CD4-positive, alpha-beta T cell treated with Interferon alpha-2 for 1 hour (primary cell): ENCODE measurements at places on chromosomes 5 and 9.

DNA sequence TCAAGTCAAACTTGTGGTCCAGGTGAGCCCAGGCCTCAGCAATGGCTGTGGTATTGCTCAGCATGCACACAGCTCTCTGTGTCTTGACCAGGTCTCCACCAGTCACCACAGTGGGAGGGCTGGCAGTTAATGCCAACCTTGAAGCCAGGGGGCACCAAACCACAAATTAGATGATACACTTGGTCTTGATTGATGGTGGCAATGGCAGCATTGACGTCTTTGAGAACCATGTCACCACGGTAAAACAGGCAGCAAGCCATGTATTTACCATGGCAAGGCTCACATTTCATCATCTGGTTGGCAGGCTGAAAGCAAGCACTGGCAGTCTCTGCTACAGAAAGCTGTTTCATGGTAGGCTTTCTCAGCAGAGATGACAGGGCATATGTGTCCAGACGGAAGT is 40.0 kb downstream of the NIM1K start:
- DNase-seq = peak; percentile 11

GRCh38 chr5:137703565-137703964 is 32.3 kb downstream of the KLHL3 start:
- no peak for DNase-seq

GRCh38 chr5:65722575-65723403 is 784 bp downstream of the NLN start:
- DNase-seq = no peak

DNA sequence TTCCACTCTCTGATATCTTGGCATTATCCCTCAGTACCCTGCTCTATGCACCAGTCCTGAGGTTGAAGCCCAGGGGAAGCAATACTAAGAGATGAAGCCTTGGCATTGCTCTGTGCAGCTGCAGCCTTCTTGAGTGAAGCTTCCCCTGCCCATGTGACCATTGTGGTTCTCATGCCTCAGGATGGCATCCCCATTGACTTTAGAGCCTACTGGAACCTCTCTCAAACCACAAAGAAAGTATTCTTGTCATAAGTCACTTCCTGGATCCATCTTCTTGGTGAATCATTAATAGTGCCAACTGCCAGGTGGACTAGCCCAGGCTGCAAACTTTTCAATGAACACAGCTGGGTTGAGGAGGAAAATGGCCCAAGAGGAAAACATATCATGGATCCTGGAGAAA is 283.9 kb upstream of the RFX3 start:
- DNase-seq = no peak

- no peak for DNase-seq
Observed at GRCh38 chr9:36874261-36874660, 159.8 kb downstream of the PAX5 start.

DNA sequence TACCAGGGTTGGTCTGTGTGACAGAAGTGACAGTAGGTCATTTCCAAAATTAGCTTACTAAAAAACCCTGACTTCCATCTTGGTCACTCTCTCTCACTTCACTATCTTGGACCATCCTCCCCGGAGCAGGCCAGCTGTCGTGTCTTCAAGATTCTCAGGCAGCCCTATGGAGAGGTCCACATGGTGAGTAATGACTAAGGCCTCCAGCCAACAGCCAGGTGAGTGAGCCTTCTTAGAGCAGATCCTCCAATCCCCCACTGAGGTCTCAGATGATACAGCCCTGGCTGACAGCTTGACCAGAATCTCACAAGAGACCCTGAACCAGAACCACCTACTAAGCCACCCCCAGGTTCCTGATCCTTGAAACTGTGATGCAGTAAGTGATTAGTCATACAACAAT is 92.0 kb downstream of the DCP2 start:
- DNase-seq = no peak

- DNase-seq = peak; percentile 18
Observed at GRCh38 chr9:136587145-136587943, 41.5 kb upstream of the NOTCH1 start.

DNA sequence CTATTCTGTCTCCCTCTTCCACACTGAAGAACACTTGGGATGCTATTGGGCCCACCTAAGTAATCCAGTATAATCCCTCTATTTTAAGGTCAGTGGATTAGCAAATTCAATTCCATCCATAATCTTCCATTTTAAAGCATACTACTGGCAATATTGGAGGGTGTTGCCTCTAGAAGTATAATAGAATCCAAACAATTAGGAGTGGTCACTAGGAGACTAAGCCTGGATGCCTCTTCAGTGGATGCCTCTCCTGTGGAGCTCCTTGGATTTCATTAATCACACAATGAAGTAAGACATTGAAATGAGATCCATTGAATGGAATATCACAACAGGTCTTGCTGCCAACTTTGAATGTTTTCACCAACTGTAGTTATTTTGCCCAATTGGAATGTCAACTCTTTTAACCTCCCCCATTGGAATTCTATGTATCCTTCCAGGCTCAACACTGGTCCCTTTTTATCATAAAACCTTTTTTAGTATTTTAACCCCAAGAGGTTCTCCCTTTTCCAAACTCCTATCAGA is 311.6 kb downstream of the PLK2 start:
- DNase-seq = no peak

DNA sequence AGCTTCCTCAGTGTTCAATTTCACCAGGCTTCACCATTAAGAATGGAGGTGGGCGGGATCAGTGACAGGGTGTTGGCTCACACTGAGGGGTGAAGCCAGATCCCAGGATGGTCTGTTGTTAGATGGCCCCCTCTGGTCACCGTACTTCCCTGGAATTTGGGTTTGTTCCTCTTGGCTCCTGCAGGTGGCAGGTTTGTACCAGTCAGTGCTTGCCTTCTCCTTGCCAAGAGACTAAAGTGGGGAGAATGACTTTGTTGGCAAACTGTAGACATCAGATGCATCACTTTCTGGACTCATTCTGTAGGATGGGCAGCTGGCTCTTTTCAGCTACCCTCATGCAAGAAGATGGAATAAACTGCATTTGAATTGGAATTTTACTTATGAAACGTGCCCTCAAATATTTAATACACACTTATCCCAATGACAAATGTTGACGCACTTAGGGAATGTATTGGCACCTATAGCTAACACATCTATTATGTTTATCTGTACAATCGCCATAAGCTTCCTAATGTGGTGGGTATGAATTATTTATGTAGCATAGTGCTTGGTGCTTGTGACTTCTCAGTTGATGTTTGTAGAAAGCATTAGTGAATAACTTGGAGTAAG is 31.4 kb upstream of the ANKRD55 start:
- peak; percentile 3 for DNase-seq

DNA sequence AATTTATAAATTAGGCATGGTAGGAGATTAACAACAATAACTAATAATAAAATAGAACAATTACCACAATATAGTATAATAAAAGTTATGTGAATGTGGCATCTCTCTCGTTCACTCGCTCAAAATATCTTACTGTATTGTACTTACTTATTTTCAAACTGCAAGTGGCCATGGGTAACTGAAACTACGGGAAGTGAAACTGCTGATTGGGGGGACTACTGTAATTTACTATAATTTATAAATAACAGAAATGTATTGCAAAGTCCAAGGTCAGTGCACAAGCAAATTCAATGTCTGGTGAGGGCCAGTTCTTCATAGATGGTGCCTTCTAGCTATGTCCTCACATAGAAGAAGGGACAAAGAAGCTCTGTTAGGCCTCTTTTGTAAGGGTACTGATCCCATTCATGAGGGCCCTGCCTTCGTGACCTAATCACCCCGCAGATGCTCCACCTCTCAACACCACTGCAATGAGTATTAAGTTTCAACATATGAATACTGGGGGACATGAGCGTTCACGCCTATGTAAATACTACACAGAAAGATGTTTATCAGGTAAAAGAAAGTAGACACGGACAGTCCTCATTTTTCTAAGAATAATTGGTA is 39.0 kb downstream of the KCNIP1 start:
- DNase-seq = no peak

DNA sequence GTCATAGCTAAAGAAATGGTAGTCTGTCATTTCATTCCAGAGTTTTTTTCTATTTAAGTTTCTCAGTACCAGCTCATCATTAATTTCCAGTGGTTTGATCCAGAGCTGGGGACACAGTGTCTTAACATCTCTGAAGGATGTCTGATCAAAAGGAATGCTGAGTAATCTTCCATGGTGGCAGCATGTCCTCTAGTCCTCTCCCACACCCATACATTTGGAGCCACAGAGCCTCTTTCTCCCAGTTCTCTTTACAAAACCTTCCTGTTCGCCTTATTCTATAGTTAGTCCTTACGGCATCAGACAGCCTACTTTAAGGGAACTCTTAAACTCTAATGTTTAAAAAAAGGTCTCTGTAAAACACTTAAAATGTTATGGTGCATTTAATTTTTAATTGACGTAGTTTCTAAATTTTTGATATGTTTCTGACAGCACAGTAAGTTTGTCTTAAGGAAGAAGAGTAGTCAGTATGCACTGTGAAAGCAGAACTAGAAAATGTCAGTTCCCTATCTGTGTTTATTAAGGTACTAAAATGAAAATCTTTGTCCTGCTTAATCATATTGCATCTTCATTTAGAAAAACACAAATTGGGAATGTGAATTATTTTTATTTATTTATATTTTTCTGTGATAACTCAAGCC is 96.8 kb downstream of the INIP start:
- DNase-seq = no peak

DNA sequence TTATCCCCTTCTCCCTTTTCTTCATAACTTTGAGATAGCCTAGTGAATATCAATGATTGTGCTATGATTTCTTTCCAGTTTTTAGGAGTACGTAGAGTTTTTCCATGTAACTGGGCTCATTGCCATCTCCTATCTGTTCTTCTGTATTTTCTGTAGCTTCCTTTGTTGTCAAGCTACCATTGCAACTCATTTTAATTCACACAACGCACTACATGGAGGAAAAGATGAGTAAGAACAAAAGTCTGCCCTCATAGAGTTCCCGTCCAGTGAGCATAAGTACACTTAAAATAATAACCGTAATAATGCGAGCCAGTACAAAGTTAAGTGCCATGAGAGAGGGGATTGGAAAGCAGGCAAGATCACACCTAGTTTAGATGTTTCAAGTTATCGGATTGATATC is 177.7 kb downstream of the PAM start:
- DNase-seq = no peak
